ENCODE measurements at places on chromosomes 1 and 21.

GRCh38 chr21:36917471-36918158 lies 48.9 kb downstream of the HLCS start:
- no peak for DNase-seq

- DNase-seq, result no peak
Observed at GRCh38 chr21:45638707-45639106, 4.8 kb upstream of the PCBP3 start.

GRCh38 chr1:179951383-179952144 lies 3.0 kb upstream of the CEP350 start:
- DNase-seq, result no peak

GRCh38 chr1:230172016-230172537 lies 105.0 kb downstream of the GALNT2 start:
- DNase-seq, result no peak

DNA sequence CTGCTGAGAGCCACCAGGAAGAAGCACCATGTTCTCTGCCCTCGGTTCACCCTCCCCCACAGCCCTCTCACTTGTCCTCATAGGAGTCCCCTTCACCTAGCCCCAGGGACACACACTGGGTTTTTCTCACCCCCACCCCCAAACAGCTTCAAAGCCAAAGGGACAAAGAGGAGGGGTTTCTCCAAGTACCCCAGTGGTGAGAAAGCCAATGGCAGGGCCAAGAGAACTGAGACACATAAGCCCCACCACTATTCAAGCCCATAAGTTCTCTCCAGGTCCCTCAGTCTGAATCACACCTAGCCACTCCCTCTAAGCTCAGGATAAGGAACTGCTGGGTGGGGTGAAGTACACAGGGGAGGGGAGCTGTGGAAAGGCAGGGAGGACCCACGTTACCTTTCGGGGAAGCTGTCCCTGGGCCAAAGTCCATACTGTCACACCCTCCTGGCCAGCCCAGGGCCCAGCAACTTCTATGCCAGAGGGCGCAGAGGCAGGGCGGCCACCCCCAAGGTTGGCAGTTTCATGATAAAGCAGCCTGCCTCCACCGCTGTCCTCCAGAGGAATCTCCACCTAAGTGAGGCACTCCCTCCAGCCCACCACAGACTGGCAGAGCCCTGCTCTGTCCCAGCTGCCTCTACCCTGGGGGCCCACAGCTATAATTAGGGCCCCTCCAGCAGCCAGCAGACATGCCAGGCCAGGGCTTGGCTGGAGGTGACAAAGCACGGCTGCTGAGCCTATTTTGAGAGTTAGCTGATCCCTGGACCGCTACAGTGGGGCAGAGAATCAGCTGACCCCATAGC lies 39.0 kb upstream of the PPP1R15B start:
- DNase-seq, result no peak

DNA sequence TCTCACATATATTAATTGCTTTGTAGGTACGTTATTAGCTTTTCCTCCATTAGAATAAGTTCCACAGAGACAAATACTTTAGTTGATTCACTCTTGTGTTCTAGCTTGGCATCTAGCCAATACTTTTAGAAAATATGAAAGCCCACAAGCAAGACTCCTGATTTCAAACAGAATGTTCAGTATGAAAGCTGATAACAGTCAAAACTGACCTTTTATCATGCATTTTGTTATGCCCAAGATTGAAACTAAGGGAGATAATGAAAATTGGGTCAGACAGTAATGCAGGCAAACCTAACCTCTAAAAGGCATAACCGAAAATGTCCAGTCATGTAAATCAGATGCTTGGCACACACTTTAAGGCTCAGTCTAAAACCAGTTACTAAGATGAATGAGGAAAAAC lies 61.7 kb downstream of the ERICH3 start:
- DNase-seq, result no peak

DNA sequence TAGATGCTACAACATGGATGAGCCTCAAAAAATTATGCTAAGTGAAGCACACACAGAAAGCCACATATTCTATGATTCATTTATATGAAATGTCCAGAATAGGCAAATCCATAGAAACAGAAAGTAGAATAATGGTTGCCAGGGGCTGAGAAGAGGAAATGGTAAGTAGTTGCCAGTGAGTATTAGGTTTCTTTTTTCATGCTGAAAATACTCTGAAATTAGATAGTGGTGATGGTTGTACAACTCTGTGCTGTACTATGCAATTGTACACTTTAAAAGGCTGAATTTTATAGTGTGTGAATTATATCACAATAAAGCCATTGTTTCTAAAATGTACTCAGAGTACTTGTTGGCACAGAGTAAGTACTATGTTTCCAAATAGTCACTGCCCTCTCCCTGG lies 15.5 kb upstream of the GFI1 start:
- DNase-seq, result no peak

DNA sequence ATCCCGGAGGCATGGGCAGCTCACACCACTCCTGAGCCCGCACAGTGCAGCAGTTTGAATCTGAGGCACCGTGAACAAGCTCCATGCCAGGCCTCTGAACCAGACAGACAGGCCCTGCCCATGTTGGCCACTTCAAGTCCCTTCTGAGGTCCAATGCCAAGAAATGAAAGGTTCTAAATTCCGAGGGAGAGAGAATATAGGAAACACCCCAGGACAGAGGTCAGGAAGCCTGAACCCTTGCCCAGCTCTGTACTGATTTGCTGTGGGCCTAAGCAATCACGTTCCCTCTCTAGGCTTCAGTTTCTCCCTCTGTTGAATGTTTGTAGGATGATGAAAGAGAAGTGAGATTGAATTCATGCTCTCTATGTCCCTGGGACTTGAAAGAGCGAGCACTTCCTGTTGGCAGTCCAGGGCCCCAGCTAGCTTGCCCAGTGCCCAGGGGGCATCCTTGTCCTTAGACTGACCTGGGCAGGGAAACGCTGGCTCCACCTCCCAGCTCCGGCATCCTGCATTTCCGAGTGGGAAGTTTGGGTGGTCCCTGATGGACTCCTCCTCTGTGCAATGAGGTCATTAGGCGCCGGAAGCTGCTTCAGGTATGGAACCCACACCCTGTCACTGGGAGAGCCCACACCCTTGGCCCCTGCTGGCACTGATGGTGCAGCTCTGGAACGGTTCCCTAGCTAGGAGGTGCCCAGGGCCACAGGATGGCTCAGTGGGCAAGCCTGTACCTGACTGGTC lies 242.4 kb upstream of the TMEM51 start:
- no peak for DNase-seq

GRCh38 chr21:24628046-24628445 lies 979.2 kb downstream of the MRPL39 start:
- DNase-seq, result no peak

DNA sequence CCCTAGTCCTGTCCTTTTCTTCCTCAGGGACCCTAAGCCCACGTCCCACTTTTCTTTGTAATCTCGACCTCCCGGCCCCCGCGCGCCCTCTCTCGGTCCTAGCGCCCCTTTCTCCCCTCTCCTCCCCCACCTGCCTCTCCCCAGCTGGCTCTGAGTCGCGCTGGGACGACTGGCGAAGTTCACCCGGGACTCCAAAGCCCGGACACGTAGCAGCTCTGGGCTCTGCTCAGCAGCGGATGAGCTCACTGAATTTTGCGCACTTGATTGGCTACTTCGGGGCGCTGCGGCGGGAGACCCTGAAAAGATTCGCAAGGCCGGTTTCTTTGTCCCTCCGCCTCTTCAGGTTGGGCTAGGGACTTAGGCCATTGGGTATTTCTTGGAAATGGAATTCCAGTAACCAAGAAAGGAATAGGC lies 16.3 kb upstream of the ACKR1 start:
- no peak for DNase-seq

DNA sequence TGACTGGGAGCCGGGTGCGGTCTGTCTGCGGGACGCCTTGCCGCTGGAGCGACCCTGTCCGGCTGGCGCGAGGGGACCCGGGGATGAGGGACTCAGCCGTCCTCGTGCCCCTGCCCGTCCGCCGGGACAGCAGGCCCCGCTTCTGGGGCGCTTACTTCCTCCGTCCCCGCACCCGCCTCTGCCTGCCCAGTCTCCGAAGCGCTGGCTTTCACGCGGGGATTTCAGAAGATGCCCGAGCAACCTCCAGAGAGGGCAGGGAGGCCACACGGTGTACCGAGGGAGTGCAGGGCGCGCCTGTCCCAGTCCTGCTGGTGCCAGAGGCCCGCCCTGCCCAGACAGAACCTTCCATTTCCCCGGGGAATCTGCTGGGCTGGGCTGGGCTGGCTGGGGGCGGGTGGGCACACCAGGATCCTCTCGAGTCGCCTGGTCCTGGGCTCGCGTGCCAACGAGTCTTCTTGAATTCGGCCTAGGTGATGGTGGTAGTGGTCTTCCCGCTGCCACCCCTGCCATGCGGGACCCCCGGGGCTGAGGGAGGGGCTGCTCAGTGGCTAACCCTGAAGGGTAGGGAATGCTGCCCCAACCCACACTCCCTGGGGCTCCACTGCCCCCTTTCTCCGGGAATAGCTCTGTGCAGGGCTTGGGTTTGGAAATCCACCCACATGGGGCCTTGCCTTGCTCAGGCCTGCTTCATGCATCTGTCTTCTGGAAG lies 2.5 kb upstream of the TRPM2 start:
- DNase-seq, result no peak

GRCh38 chr1:178961868-178962267 lies 63.8 kb upstream of the FAM20B start:
- DNase-seq, result no peak

DNA sequence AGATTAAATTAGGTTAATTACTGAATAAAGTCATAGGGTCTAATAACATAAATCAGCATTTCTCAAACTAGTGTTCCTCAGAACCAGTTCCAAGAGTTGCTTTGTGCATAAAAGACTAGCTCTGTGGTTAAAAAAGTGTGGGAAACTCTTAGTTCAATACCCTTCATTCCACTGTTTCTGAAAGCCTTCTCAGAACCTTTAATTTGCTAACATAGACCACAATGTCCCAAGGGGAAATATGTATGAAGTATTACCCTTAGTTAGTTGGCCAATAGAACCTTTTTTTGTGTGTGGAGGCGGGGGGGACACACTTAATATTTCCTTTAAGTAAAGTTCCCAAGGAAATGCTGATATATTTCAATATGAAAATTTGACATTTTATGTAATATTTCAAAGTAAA lies 20.4 kb downstream of the ODF2L start:
- no peak for DNase-seq

DNA sequence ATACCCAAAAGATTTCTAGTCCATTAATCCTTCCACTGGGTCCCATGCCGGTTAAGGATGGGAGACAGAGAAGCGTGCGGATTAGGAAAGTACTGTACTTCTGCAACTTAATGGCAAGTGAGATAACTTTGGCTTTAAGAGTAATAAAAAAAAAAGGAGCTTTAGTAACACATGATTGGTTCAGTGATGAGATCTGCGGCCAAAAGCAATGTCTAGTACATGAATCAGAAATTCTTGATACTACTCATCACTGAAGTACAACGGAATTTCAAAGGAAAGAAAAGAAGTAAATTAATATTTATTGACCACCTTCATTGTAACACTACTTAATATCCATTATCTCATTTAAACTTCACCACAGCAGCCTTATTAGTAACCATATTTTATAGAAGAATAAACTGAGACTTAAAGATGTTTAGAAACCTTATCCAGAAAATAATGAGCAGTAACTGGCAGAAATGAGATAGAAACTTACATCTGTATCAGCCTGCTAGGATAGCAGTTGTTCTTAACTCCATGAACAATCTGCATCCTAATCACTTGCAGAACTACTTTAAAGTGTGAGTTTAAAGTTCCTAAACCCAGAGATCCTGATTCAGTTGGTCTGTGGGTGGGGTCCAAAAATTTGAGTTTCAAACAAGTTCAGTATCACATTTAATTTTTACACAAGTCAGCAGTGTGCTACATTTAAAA lies 14.1 kb upstream of the NUF2 start:
- no peak for DNase-seq

- no peak for DNase-seq
Observed at GRCh38 chr21:29638761-29639327, 301.0 kb downstream of the GRIK1 start.

DNA sequence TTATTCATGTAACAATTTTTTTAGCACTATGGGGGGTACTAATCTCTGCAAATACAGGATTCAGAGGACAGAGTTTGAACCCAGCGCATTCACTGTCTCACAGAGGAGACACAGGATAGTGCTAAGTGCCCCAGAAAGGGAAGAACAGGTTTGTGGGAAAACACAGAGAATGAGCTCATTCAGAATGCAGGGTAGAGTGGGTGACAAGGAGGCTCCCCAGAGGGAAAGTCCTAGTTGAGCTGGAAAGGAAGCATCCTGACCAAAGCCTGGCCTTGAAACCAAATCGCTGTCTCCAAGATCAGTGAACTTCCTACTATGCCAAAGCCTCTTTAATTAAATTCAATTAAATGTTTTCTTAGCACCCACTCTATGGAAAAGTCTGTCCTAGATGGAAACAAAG lies 19.0 kb upstream of the RGS2 start:
- no peak for DNase-seq

DNA sequence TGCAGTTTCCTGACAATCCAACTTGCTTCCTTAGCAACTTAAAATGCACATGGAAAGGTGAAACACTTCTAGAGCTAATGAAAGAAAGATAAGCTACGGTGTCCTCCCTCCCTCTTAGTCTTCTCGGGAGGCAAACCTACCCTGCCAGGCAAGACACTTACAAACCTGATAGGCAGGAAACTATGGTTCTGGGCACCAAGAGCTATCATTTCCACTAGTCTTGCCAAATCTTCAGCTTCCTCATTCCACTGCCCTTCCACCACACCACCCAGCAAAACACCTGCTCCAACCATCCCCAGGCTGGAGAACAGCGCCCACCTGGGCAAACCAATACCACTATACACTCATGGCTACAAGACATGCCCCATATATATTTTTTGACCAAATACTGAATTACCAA lies 15.2 kb downstream of the NDC1 start:
- no peak for DNase-seq

GRCh38 chr1:119673171-119673940 lies 25.3 kb upstream of the ZNF697 start:
- DNase-seq, result no peak

DNA sequence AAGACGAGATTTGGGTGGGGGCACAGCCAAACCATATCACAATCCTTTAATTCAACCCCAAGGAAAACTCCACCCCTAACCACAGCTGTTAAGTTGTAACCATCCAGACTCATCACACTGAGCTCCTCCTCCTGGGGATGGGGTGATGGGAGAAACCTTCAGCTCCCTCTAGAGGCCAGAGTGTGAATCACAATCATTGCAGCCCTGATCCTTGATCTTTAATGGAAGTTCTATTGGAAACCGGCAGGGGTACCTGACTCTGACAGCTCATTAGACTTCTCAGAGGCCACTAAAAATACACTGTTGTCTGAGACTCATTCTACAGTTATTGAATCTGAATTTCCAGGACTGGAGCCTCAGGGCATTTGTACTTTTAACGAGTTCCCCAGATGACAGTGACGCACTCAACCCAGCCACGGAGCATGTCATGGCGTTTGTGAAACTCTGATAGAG lies 127.2 kb downstream of the IGSF21 start:
- peak; percentile 19 for DNase-seq

GRCh38 chr1:182564406-182565004 lies 24.6 kb downstream of the RNASEL start:
- DNase-seq, result no peak
